ENCODE measurements at places on chromosomes 5 and 9.

DNA sequence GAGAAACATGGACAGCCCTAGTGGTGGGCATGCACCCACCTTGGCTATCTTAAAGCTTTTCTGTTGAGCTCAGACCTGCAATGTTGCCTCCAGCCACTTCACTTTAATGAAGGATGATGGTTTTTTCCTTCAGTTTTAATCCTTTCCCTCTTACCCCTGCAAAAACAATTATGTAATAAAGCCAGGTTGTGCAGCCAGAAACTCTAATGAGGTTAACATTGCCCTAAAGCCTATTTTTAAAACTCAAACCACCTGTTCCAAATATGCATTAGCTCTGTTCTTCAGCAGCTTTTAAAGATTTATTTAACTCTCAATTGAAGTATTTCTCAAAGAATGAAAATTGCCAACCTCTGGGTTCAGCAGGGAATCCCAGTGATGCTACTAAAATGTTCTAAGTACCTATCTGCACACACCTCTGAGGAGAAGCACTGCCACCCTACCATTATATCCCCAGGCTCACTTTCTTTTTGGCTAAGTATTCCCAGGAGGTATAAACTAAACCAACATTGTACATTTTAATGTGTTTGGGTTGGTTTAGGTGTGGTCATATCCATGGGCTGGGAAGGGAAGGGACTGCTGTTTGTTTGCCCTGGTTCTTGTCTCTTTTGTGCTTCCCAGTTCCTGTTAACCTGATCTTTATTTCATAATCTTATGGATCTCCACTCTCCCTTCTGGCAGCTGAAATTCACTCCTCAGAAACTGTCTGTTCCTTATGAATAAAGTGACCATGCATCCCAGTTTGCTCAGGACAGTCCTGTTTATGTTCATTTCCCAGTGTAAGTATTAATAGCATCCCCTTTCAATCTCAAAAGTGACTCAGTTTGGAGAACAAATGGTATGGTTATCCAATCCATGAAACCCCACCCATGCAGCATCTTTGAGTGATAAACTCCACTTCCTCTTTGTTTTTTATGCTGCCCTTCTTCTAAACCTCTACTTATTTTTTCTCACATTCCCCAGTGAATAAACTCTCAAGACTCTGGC lies 251.7 kb downstream of the RAB3C start:
- DNase-seq = no peak

DNA sequence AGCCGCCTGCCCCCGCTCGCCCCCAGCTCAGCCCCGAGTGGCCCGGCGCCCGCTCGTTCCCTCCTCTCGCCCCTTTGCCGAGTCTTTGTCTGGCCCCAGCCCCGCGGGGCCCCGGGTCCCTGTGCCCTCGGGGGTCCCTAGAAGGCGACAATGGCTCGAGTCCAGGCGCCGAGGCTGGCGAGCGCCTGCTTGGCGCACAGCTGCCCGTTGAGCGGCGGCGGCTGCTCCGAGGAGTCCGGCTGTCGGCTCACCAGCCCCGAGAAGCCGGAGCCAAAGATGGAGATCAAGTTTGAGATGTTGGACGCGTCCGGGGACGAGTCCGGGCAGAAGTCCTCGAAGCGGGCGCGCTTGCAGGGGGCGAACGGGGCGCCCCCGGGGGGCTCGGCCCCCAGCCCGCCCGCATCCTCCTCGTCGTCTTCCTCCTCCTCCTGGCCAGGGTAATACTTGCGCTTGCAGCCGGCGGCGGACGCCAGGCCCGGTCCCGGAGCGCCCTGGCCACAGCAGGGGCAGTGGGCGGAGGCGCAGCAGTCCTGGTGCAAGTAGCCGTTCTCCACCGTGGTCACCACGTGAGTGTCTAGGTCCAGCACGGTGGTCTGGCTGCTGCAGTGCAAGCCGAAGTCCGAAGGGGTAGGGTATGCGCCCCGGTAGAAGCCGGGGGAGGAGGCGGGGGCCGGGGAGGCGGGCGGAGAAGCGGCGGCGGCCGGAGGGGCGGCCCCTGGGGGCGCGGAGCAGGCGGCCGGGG lies 1.2 kb downstream of the IER5L start:
- DNase-seq = peak; percentile 64

GRCh38 chr5:40503439-40503838 lies 176.3 kb upstream of the PTGER4 start:
- DNase-seq = no peak

DNA sequence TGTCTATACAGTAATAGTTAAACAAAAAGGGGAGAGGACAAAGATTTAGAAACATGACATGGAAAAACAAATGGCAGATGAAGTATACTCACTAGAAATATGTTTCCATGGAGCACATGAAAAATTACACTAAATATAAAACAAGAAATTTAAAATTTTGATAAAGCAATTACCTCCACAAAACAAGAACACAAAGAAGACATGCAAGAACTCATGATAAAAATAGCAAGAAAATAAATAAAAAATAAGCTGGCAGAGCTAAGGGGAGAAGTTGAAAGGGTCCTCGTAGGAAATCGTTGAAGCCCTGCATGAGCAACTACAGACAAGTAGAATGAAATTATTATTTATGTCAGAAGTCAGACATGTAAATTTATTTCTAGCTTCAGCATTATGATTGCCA lies 22.6 kb upstream of the TMEM171 start:
- no peak for DNase-seq

DNA sequence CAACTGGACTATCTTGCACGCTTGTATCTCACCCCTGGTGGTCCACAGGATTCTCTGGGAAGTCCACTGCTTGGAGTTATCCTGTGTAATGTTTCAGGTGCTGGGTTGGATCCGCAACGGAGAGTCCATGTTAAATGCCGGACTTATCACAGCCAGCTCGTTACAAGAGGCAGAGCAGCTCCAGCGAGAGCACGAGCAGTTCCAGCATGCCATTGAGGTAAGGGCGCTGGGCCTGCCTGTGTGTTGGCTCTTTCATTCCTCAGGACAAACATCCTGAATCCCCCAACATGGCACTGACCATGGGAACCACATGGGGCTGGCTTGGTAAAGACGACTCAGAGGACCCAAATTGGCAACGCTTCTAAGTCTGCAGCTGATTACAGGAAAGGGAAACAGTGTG lies 214.8 kb upstream of the OTULINL start:
- no peak for DNase-seq

GRCh38 chr9:120936764-120937122 lies 10.1 kb upstream of the TRAF1 start:
- no peak for DNase-seq

DNA sequence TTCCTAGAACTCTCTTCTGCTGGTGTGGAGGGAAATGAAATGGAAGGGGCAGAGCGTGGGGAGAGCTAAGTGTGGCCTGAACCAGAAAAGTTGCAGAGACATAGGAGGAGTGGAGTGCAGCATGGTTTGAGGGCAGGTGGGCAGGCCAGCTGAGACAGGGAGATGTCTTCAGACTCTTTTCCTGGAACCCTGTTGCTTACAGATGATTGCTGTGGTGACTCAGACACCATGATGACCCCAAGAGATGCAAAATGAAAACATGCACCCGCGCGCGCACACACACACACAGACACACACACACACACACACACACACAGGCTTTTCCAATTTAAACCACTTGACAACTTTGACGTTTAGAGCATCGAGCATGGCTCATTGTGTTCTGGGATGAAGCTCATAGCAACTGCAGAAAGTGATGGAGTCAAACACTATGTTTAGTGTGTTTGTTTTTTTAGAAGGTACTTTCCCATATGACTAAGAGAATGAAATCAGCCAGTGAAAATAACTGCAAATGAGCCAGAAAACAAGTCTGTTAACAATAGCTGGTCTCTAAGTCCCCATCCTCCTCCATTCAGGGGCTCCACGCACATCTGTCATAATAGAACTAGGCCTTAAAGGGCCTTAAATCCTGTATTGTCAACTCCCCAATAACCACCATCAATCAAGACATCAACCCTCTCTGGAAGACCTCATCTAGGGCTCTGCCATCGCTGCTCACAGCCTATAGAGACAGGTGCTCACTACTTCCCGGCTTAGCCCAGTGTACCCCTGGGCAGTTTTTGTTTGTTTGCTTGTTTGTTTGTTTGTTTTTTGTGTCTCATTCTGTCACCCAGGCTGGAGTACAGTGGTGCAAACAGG lies 9.6 kb downstream of the TMOD1 start:
- DNase-seq = peak; percentile 73

- peak; percentile 85 for DNase-seq
Observed at GRCh38 chr9:86557063-86557766, 203.0 kb upstream of the TUT7 start.

GRCh38 chr9:126906091-126906490 lies 8.5 kb upstream of the RALGPS1 start:
- DNase-seq = no peak

- DNase-seq = peak; percentile 38
Observed at GRCh38 chr5:123755653-123756317, 243.8 kb downstream of the CSNK1G3 start.
